LHCN-M2 (cell line): ENCODE measurements at places on chromosomes 7 and 10. TPM values are rescaled to one million over a fixed set of nuclear protein-coding genes. Genes with fewer than 3 reads are reported as not detected.

GPR141 gene
- not detected in 2 replicates for total RNA-seq

GRCh38 chr7:128075242-128076095 is 44.2 kb upstream of the LRRC4 start:
- DNase-seq: no peak

GRCh38 chr10:93595378-93596161 is 5.5 kb downstream of the RBP4 start:
- DNase-seq: no peak

DNA sequence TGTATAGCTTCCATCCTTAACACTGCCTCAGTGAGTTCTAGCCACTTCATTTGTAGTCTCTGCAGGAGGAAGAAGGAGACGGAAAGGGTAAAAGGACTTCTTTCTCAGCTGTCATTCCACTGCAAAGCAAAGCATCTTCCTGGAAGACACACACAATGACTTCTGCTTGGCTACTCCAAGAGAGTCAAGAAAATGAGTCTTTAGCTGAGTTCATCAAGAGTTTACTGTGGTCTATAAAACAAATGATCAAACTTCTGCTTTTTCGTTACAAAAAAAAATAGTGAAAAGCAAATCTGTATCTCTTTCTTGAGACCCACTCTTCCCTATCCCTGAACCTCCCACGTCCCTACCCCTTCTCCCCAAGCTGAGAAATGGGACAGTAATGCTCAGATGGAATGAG is 205.0 kb upstream of the AHR start:
- no peak for DNase-seq

GPR15LG gene
- total RNA-seq: not detected in 2 replicates
